CD4-positive, alpha-beta T cell treated with Interleukin-4 for 4 hours (primary cell): ENCODE measurements at places on chromosomes 4 and X.

GRCh38 chr4:145785391-145786008 lies 105.6 kb downstream of the C4orf51 start:
- no peak for DNase-seq

GRCh38 chr4:31059753-31060522 lies 339.8 kb downstream of the PCDH7 start:
- DNase-seq, result no peak

DNA sequence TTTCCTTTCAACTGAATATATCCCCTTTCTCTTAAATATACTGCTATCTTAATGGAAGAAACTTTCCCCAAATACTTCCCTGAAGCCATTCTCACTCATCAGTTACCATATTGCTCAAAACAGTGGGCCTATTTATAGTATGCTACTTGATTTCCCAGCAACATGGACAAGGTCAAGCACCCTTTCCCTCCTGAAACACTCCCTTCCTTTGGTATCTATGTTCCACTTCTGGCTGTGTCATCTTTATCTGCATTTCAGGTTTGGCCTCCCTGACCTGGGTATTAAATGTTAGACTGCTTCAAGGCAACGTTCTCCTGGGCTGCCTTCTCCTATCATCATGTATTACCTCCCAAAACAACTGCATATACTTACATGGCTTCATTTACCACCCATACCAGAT lies 101.3 kb downstream of the ZAR1 start:
- DNase-seq, result no peak

DNA sequence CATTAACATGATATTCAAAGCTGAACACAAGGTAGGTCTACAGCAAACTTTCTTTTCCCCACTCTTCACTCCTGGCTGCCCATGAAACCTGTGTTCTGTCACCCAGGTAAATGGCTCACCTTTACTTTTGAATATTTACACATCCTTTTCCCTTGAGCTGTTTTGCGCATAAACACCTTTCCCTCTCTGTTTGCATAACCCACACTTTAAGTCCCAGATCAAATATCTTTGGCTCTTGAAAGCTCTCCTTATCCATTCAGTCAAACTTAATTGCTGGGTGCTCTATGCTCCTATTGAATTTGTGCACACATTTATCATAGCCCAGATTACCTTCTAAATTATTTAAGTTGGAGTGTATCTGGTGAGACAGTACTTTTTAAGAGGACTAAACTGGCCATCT lies 51.7 kb upstream of the ATP8A1 start:
- no peak for DNase-seq

DNA sequence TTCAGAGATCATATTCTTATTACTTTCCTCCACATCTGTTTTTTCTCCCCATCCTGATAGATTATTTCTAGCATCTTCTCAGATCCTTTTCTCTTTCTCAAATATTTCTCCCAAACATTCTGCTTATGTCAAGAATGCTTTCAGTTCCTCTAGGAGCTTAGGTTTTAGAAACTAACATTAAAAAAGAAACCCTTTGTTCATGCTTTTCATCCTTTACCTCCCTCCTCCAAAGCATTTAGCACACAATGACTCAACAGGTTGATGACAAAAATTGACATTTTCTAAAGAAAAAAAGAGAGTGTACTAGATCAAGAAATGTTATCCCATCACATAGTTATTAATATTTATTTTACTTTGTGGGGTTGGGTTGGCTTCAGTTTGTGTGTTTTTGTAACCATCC lies 16.5 kb upstream of the ALB start:
- DNase-seq, result no peak

GRCh38 chrX:21698272-21698671 lies 40.1 kb upstream of the KLHL34 start:
- no peak for DNase-seq

- no peak for DNase-seq
These were observed 97.7 kb downstream of the MANBA start for GRCh38 chr4:102663073-102663472.

DNA sequence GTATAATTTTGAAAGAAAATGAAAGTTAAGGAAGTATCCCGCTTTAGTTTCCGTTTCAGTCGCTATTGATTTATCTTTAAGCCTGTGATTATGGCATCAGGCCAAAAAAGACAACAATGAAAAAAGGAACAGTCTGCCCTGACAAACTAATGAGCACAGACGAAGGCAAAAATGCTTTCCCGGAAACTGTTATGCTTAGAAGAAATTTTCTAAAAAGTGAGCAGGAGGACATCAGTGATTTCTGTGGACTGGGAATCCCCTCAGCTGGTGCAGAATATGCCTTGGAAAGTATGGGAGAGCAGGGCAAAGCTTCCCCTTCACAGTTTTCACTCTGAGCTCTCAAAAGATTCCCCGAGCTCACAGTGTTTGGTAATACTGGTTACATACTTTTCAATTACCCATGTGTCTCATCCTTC lies 5.1 kb upstream of the CXCL10 start:
- DNase-seq, result peak; percentile 12

GRCh38 chr4:6044276-6044675 lies 26.0 kb upstream of the C4orf50 start:
- DNase-seq, result no peak

DNA sequence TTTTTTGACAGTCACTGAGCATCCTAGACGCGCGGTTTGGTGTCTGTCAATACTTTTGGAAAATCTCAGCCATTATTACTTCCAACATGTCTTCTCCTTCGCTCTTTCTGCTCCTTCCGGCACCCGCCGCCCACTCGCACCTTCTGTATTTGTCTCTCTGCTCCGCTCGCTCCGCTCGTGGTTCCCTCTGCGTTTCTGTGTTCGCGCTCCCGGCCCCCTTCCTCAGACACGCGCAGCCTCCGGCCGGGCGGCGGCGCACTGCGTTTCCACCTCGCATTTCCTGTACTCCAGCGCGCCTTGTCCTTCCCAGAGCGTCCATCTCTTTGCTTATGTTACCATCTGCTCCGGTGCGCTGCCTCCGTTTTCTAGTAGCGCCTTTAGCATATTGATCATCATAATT lies 21.1 kb downstream of the PDE6B start:
- DNase-seq, result no peak

- no peak for DNase-seq
These were observed 40.2 kb upstream of the CRMP1 start for GRCh38 chr4:5933116-5933515.

- DNase-seq, result no peak
These were observed 34.3 kb upstream of the CITED1 start for GRCh38 chrX:72340041-72340440.

- no peak for DNase-seq
These were observed 229.6 kb downstream of the OPHN1 start for GRCh38 chrX:68203646-68204045.

- DNase-seq, result peak; percentile 63
These were observed 487 bp downstream of the TBCK start for GRCh38 chr4:106315476-106315967.

GRCh38 chr4:184019076-184019475 lies 114.0 kb downstream of the STOX2 start:
- no peak for DNase-seq

DNA sequence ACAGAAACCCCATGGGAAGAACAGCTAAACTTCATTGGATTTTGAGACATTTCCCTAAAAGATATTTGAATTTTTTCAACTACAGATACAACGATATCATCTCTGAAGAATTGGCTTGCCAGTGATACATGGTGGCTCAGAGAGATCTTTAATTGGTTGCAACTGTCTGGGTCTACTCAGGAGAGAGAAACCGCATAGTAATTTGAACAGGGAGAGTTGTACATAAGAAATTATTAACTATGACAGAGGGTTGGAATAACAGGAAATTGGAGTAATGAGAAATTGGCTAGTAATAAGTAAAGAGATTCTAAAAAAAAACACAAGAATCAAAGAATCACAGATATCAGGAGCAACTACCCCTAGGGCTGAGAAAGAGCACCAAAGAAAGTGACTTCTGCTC lies 118.4 kb downstream of the KLHL13 start:
- no peak for DNase-seq

DNA sequence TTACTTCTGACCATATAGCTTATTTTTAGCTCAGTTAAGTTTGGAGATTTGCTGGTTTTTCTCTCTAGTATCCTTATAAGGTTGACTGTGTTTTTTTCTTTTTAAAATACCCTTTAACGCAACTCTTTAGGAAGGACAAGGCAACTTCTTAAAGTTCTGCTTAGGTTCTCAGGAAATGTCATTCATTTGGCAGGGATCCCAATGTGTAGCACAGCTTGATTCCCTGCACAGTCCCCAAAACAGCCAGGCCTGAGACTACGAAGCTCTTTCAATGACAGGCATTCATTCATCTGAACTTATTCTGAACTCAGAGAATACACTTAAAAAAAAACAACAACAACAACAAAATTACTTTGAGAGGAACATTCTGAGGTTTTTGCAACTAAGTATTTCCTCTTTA lies 1765.8 kb downstream of the PCDH7 start:
- no peak for DNase-seq

DNA sequence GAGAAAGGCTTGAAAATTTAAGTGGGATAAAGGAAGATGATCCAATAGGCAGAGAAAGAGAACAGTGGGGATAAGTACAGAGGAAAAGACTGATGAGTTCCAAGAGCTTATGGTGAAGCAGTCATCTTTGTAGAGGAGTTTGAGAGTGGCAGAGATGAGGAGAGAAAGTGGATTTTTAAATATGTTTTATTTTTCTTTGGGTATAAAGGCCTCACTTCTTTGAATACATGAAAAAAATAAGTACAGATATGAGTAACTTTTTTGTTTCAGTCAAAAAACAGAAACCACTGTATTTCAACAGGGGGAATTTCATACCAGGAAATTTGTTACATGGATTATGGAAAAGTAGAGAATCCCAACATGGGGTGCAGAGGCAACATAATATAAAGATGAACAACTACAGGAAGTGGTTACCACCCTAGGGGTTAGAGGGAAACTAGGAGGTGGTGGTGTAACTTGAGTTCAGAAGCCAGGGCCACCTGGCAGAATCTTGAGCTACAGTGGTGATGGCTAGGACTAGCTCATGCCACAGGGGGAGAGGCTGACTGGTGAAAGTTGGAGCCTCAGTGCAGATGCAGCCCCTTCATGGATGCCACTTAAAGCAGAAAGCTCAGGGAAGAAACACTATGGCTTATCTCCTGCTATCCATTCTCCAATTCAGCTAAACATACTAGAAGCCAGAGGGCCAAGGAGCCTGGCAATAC lies 3.4 kb upstream of the CYBB start:
- no peak for DNase-seq

GRCh38 chr4:158371158-158371557 lies 150.5 kb upstream of the RXFP1 start:
- no peak for DNase-seq

- DNase-seq, result no peak
These were observed 6.8 kb downstream of the HAUS7 start for GRCh38 chrX:153463556-153463955.

DNA sequence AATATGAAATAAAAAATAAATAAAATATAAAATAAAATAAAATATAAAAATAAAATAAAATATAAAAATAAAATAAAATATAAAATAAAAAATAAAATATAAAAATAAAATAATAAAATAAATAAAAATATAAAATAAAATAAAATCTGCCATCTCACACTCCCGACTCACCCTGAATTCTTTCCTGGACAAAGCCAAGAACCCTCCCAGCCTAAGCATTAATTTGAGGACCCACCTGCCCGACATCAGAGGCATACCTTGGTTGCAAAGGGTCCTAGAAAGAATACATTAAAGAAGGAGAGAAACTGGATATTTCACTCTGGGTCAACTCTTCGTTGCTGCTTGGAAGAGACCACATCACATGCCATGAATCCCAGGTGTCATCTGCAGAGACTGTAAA lies 138.3 kb downstream of the CRLF2 start:
- no peak for DNase-seq

DNA sequence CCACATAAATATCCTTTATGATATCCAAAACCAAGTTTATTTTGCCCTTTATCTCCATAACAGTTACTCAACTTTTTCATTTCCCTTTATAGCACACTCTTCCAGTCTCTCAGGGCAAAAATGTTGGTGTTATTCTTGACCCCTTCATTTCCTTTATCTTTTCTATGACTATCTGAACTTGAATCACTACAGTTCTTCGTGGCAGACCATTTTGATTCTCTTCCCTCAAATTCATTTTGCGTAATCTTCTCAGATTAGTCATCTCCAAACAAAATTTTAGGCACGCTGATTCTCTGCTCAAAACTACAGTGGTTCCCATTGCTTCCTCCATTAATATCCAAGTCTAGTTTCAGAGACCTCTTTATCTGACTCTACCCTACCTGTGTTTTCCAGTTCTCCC lies 26.1 kb downstream of the RUFY3 start:
- no peak for DNase-seq

GRCh38 chrX:132532913-132533312 lies 44.1 kb upstream of the MBNL3 start:
- DNase-seq, result no peak

DNA sequence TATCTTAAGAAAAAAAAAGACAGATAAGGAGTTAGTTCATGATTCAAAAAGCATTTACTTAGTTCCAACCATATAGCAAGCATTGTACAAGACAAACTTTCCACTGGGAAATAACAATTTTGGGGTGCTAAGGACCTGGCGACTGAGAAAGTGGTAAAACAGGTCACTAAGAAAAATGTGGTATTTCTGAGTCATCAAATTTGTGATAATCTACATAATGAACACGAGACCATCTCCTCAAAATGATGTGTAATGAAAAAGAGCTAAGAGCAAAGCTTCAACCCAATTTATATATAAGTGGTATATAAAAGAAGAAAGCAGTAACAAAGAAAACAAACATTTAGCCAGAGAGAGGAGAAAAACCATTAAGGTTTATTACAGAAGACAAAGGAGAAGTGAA lies 72.3 kb downstream of the FBXW7 start:
- no peak for DNase-seq

DNA sequence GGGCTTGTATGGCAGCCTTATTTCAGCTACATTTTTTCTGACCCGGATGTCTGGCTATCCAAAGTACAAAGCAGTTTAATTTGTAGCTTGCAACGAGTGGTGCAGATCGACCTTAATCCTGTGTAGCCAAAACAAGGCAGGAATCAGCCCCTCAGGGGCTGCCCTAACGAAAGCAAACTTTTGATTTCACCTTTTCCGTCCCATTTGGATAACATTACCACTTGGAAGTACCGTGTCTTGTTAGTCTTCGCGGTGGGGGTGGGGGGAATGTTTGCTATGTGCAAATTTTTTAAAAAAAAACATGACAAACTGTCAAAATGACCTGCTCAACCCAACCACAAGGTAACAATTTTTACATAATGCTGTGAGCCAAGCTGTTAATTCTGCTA lies 766 bp upstream of the DNAJB14 start:
- no peak for DNase-seq

DNA sequence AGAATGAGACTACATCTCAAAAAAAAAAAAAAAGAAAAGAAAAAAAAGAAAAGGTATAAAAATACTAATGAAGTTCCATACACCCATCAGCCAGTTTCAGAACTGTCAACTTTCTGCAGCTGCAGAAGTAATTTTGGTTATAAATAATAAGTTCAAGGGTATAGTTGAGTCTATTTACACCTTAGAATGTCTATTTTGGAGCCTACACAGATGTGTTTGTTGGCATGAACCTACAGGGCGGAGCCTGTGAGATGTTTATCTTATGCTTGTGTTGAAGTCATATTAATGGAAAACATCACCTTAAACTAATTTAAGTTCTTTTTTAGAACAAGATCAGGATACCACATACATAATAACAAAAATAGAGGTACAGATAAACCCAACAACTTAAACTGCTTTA lies 85.8 kb downstream of the RAPGEF2 start:
- no peak for DNase-seq

GRCh38 chr4:56197387-56197786 lies 189.9 kb downstream of the AASDH start:
- DNase-seq, result no peak

GRCh38 chrX:22378296-22378695 lies 105.6 kb downstream of the CBLL2 start:
- DNase-seq, result no peak

- DNase-seq, result no peak
These were observed 246.7 kb upstream of the ARHGAP24 start for GRCh38 chr4:85228264-85228663.
